Activated CD4-positive, alpha-beta memory T cell treated with anti-CD3 and anti-CD28 coated beads, Interleukin-2, amount 10 ng/mL, durations not matched to agents 7 days and 5 days (primary cell): ENCODE measurements at places on chromosomes 6 and 20. TPM values are rescaled to one million over a fixed set of nuclear protein-coding genes. Genes with fewer than 3 reads are reported as not detected.

GRCh38 chr6:21826023-21826422 is 232.5 kb downstream of the SOX4 start:
- H3K4me3 ChIP-seq, result no peak overlapping the region
- H3K4me1 ChIP-seq, result no peaks in the 10 kb centered on the region
- H3K27me3 ChIP-seq, result no peaks in the 10 kb centered on the region
- no peak for DNase-seq
- no peak overlapping the region for H3K27ac ChIP-seq

- DNase-seq, result no peak
- peaks cover 3% of the 10 kb centered on the region for H3K36me3 ChIP-seq
- peaks cover 28% of the 10 kb centered on the region for H3K4me1 ChIP-seq
- peak overlapping the region; percentile 44 for H3K27ac ChIP-seq
- no peaks in the 10 kb centered on the region for H3K27me3 ChIP-seq
These were observed 51.1 kb downstream of the FGD2 start for GRCh38 chr6:37056439-37057127.

DNA sequence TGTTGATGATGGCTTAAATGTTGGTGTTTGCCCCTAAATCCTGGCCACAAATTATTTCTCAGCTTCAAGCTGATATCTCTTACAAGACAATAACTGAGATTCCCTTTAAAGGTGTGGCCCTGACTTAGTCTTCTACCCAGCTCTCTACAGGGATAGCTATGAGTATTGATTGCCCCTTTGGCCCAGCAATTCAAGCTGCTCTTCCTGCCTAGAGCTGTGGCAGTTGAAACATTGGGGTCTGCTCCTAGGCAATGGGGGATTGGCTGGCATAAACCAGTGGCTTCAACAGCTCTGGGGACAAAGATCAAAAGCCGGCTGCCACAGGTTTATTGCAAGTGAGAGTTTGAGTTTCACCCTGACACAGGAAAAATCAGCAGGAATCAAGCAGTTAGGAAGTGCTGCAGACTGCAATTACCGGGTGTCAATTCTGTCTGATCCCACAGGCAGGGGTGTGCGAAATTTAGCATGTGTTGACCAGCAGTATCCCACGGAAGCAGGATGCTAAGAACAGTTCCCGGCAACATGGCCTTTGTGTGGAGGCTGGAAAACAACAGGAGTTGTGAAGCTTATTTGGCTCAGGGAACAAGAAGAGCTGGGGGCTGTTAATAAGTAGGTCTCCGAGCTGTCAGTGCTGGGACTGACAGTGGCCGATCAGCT is 66.2 kb upstream of the IYD start:
- no peaks in the 10 kb centered on the region for H3K36me3 ChIP-seq
- no peak overlapping the region for H3K4me3 ChIP-seq
- peak overlapping the region; percentile 48 for H3K27ac ChIP-seq
- H3K4me1 ChIP-seq, result peaks cover 14% of the 10 kb centered on the region
- no peak for DNase-seq

- no peaks in the 10 kb centered on the region for H3K27me3 ChIP-seq
- no peak overlapping the region for H3K27ac ChIP-seq
- no peak for DNase-seq
- H3K4me1 ChIP-seq, result no peaks in the 10 kb centered on the region
- no peak overlapping the region for H3K4me3 ChIP-seq
- peaks cover 70% of the 10 kb centered on the region for H3K36me3 ChIP-seq
These were observed 34.3 kb downstream of the RPRD1B start for GRCh38 chr20:38067717-38068365.

GRCh38 chr6:53492860-53493634 is 51.9 kb downstream of the GCLC start:
- peaks cover 12% of the 10 kb centered on the region for H3K4me1 ChIP-seq
- DNase-seq, result peak; percentile 23
- H3K36me3 ChIP-seq, result no peaks in the 10 kb centered on the region
- H3K4me3 ChIP-seq, result no peak overlapping the region

DNA sequence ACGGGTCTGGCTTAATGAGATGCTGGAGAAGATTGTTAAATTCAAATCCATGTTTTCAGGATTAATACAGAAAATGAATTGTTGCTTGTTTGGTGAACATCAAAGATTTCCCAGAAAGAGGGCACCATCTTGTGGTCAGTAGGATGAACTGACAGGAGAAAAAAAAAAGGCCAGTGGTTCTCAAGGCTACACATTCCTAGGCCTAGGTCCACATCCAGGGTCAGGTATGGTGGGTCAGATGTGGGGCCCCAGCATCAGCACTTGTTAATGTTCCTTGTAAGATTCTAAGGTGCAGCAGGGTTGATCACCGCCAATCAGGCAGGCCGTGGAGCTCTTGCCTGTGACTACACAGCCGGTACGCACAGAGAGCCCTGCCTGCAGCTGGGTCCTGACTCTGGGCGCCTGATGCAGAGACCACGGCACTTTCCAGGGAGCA is 34.0 kb upstream of the FOXO3 start:
- no peaks in the 10 kb centered on the region for H3K36me3 ChIP-seq
- H3K27ac ChIP-seq, result no peak overlapping the region
- no peak for DNase-seq
- peaks cover 4% of the 10 kb centered on the region for H3K27me3 ChIP-seq

GRCh38 chr6:122347280-122347679 is 52.2 kb upstream of the HSF2 start:
- H3K36me3 ChIP-seq, result no peaks in the 10 kb centered on the region
- DNase-seq, result no peak
- H3K27me3 ChIP-seq, result peaks cover 11% of the 10 kb centered on the region
- no peak overlapping the region for H3K27ac ChIP-seq
- no peak overlapping the region for H3K4me3 ChIP-seq

GRCh38 chr6:99189823-99190721 is 159.4 kb downstream of the FAXC start:
- H3K36me3 ChIP-seq, result no peaks in the 10 kb centered on the region
- H3K4me3 ChIP-seq, result no peak overlapping the region
- peaks cover 12% of the 10 kb centered on the region for H3K27me3 ChIP-seq
- peaks cover 5% of the 10 kb centered on the region for H3K4me1 ChIP-seq

DNA sequence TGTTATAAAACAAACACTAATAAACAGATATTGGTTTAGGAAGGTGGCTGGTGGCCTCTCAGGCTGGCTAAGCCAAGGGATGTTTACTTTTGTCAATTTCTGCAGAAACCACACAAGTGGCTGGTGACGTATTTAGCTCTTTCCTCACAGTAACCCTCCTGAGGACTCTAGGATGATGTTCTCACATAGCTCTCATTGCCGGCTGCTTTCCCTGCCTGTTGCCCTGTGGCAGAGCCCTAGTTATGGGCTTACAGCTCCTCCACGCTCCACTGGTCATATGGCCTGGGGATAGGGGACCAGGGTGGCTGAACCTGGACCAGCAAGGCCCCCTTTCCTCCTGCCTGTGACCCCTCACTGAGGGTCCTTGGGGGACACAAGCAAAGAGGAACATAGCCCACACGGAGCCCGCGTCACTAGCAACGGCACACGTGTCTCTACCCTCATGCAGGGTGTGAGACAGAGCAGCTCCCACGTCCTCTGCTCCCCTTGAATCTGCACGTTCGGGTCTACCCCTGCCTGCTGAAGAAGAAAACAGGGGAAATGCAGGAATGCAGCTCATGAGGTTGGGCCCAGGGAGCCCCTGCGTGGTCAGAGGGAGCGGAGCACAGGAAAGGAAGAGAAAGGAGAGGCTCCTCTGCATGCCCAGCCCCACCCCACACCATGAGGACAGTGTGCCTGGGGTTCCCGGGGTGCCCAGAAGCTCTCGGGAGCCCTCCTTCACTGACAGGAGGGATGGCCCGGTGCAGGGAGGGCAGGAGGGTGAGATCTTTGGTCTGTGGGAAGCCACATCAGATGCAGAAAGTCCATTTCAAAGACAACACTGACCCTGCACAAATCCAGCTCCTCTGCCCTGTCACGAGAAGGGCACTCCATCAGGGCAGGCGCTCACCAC is 13.9 kb downstream of the RAMACL start:
- no peak for DNase-seq
- H3K4me1 ChIP-seq, result no peaks in the 10 kb centered on the region
- no peak overlapping the region for H3K4me3 ChIP-seq
- no peaks in the 10 kb centered on the region for H3K36me3 ChIP-seq
- peaks cover 2% of the 10 kb centered on the region for H3K27me3 ChIP-seq

DNA sequence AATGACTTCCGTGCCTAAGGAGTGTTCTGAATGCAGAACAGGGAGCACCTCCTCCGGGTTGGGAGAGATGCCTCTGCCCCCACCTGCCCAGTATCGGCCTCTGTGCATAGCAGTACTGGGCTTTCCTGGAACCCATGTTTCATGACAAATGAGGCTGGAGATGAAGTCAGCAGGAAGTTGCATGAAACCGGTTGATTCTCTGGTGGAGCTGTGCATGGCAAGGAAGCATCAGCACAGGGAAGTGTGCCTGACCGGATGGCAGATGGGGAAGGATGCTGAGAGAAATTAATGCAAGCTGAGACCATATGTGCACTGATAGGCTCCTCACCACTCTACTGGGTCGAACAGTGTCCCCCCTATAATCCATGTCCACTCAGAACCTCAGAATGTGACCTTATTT is 155.5 kb downstream of the CDH26 start:
- no peaks in the 10 kb centered on the region for H3K36me3 ChIP-seq
- H3K4me1 ChIP-seq, result no peaks in the 10 kb centered on the region

- no peak for DNase-seq
- H3K36me3 ChIP-seq, result no peaks in the 10 kb centered on the region
- H3K27ac ChIP-seq, result no peak overlapping the region
- H3K4me3 ChIP-seq, result no peak overlapping the region
These were observed 236.9 kb downstream of the QKI start for GRCh38 chr6:163651426-163651825.

GRCh38 chr6:142822842-142823241 is 122.1 kb downstream of the HIVEP2 start:
- no peaks in the 10 kb centered on the region for H3K27me3 ChIP-seq
- H3K27ac ChIP-seq, result no peak overlapping the region
- peak; percentile 34 for DNase-seq
- peaks cover 58% of the 10 kb centered on the region for H3K4me1 ChIP-seq

C20orf144 gene
- 0.30 TPM for total RNA-seq

SLC22A16 gene
- total RNA-seq, result not detected

HRH3 gene
- not detected for total RNA-seq

DEFB124 gene
- total RNA-seq, result not detected

NAA20 gene
- 53.3 TPM for total RNA-seq
